ENCODE measurements at places on chromosomes 3 and 15.

- DNase-seq, result no peak
- no peak overlapping the region for H3K27ac ChIP-seq
Measured at GRCh38 chr15:42849836-42850235, 70.7 kb downstream of the TTBK2 start.

DNA sequence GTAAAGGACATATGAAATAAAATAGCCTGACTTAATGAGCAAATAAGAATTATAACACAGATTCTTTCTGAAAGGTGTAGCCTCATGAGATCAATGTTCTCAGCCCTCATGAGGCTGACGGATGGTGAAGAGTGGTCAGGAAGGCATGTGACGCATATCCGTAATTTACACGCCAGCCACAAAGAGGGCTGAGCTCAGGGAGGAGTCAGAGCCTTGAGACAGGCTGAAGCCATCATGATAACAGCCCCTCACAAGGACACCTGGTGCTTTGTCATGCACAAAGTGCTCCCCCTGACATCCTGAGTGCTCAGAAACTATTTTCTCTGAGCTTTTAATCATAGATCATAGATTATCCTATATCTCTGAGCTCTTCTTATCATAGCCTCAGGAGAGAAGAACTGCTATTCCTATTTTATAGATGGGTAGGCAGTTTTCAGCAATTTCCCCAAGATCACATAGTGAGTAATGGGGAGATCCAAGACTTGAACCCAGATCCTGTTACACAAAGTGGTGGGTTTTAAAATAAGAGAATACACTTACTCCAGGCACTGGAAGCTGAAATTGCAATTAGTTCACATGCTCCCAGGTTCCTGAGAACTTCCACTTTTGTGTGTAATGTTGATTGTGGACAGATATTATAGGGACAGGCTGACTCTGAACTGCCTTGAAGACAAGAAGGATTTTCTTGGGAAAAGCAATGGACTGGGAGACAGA lies 267.1 kb downstream of the RPLP1 start:
- peaks cover 88% of the 10 kb centered on the region for H3K4me1 ChIP-seq
- peak overlapping the region; percentile 99 for H3K27ac ChIP-seq
- no peaks in the 10 kb centered on the region for H3K27me3 ChIP-seq
- DNase-seq, result peak; percentile 80

- no peak for DNase-seq
- H3K27ac ChIP-seq, result no peak overlapping the region
- H3K4me1 ChIP-seq, result peaks cover 28% of the 10 kb centered on the region
- H3K27me3 ChIP-seq, result no peaks in the 10 kb centered on the region
- peaks cover 17% of the 10 kb centered on the region for H3K36me3 ChIP-seq
Measured at GRCh38 chr15:42210696-42211095, 2.6 kb upstream of the VPS39 start.

GRCh38 chr15:49883121-49883520 lies 235.9 kb downstream of the ATP8B4 start:
- H3K36me3 ChIP-seq, result no peaks in the 10 kb centered on the region
- H3K4me3 ChIP-seq, result no peak overlapping the region
- no peak overlapping the region for H3K27ac ChIP-seq
- no peaks in the 10 kb centered on the region for H3K27me3 ChIP-seq
- no peak for DNase-seq
- H3K4me1 ChIP-seq, result no peaks in the 10 kb centered on the region

DNA sequence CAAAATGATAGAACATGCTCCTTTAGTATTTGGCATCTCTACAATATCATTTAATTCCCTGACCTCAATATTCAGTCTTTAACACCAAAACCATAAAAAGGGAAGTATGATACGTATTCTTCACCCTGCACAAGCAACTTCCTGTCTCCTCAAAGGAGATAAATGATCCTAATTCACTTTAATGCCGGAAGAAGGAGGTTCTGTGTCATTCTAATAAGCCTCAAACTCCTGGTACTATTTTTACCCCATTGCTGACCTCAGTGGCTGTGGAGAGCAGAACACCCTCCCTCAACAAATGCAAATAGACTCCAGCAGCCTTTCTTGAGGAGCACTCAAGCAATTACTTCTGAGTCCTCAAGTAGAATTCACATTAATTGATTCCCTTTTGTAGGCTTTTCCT lies 173.3 kb downstream of the TMEM108 start:
- no peaks in the 10 kb centered on the region for H3K4me1 ChIP-seq
- H3K27ac ChIP-seq, result no peak overlapping the region
- no peak for DNase-seq
- no peak overlapping the region for H3K4me3 ChIP-seq
- H3K27me3 ChIP-seq, result peaks cover 3% of the 10 kb centered on the region
- H3K36me3 ChIP-seq, result no peaks in the 10 kb centered on the region

DNA sequence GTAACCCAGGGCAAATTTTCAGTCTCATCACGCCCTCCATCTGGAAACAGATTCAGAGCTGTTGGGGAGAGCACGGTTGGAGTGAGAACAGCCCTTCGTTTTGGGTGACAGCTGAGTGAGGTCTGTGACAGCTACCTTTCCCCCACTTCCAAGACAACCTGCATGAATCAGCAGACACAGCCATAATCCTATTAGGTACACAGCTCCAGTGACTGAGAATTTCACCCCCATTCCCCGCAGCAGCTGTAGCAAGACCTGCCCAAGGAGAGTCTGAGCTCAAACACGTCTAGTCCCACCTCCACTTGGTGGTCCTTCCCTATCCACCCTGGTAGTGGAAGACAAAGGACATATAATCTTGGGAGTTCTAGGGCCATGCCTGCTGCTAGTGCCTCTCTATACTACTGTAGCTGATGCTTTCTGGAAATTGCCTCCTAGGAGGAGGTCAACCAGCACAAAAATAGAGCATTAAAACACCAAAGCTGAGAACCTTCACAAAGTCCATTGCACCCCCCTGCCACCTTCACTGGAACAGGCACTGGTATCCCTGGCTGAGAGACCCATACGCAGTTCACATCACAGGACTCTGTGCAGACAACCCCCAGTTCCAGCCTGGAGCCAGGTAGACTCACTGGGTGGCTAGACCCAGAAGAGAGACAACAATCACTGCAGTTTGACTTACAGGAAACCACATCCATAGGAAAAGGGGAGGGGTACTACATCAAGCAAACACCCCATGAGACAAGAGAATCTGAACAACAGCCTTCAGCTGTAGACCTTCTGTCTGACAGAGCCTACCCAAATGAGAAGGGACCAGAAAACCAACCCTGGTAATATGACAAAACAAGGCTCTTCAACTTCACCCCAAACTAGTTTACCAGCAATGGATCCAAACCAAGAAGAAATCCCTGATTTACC lies 448.6 kb upstream of the CBLB start:
- H3K4me3 ChIP-seq, result no peak overlapping the region
- H3K27ac ChIP-seq, result no peak overlapping the region
- H3K36me3 ChIP-seq, result no peaks in the 10 kb centered on the region
- DNase-seq, result no peak
- no peaks in the 10 kb centered on the region for H3K27me3 ChIP-seq
- H3K4me1 ChIP-seq, result peaks cover 17% of the 10 kb centered on the region

- H3K36me3 ChIP-seq, result peaks cover 2% of the 10 kb centered on the region
- DNase-seq, result no peak
- H3K4me3 ChIP-seq, result no peak overlapping the region
- H3K27ac ChIP-seq, result no peak overlapping the region
Measured at GRCh38 chr15:45799508-45799907, 164.7 kb downstream of the SQOR start.

- H3K27me3 ChIP-seq, result no peaks in the 10 kb centered on the region
- no peak for DNase-seq
- peaks cover 16% of the 10 kb centered on the region for H3K4me1 ChIP-seq
- peaks cover 6% of the 10 kb centered on the region for H3K36me3 ChIP-seq
Measured at GRCh38 chr3:49791571-49791970, 5.2 kb upstream of the IP6K1 start.

- no peaks in the 10 kb centered on the region for H3K27me3 ChIP-seq
- H3K4me1 ChIP-seq, result no peaks in the 10 kb centered on the region
- DNase-seq, result no peak
Measured at GRCh38 chr3:23258110-23258509, 55.0 kb downstream of the UBE2E2 start.

DNA sequence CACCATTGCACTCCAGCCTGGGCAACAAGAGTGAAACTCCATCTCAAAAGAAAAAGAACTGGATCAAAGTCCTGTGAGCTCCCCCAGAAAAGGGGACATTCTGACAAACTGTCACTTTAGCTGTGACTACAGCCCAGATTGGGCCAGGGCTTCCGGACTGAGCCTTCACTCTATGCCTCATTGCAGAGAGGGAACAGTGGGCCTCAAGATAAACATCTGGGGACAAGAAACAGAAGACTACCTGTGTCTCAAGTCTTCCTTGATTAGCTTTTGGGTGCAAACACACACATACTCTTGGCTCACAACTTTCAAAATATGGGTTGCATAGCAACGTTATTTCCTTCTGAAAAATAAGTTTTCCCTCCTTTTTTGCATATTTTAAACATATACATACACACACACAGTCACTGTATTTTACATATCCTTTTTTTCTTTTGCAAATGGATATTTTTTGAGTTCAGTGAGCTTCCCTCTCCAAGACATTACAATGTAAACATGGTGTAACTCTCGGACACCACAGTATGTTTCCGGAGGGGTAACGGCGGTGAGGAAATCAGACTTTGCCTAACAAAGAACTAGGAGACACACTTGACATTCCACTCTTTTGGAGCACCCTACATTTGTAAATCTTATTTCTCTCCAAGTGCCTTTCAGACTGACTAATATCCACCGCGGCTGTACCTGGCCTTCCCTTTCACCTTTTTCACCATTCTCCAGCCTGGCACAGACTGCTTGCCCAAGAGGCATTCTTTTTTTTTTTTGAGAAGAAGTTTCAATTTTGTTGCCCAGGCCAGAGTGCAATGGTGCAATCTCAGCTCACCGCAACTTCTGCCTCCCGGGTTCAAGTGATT lies 3.5 kb downstream of the TKT start:
- H3K27me3 ChIP-seq, result no peaks in the 10 kb centered on the region
- DNase-seq, result no peak
- H3K27ac ChIP-seq, result no peak overlapping the region
- H3K36me3 ChIP-seq, result peaks cover 6% of the 10 kb centered on the region
- H3K4me1 ChIP-seq, result peaks cover 48% of the 10 kb centered on the region

GRCh38 chr3:13463618-13464400 lies 16.3 kb upstream of the HDAC11 start:
- peaks cover 5% of the 10 kb centered on the region for H3K4me1 ChIP-seq
- H3K4me3 ChIP-seq, result no peak overlapping the region
- no peaks in the 10 kb centered on the region for H3K36me3 ChIP-seq
- H3K27me3 ChIP-seq, result peaks cover 69% of the 10 kb centered on the region
- H3K27ac ChIP-seq, result no peak overlapping the region

- no peak overlapping the region for H3K27ac ChIP-seq
- no peaks in the 10 kb centered on the region for H3K36me3 ChIP-seq
- DNase-seq, result no peak
- H3K4me1 ChIP-seq, result no peaks in the 10 kb centered on the region
- H3K4me3 ChIP-seq, result no peak overlapping the region
Measured at GRCh38 chr3:73448761-73449301, 175.9 kb downstream of the PDZRN3 start.

- no peaks in the 10 kb centered on the region for H3K27me3 ChIP-seq
- peaks cover 44% of the 10 kb centered on the region for H3K4me1 ChIP-seq
- H3K27ac ChIP-seq, result peak overlapping the region; percentile 92
- peak overlapping the region; percentile 94 for H3K4me3 ChIP-seq
Measured at GRCh38 chr3:184133840-184134745, 1.1 kb upstream of the EIF2B5 start.

DNA sequence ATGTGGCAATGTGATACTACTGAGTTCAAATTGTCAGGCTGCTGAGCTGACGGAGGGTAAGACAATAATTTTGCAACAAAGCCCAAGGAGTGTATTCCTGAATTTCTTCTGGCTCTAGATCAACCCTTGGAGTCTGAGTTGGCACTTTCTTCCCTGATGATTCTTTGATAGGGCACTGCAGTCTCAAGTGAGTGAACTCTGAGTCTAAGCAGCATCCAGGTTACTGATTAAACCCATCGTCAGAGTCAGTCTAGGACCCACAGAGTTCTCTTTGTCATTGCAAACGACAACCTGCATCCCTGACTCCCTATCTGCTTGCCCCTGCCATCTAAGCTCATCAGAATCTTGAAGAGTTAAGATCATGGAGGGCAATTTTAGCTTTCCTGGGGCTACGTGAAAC lies 58.6 kb downstream of the MME start:
- H3K27ac ChIP-seq, result no peak overlapping the region
- H3K4me1 ChIP-seq, result no peaks in the 10 kb centered on the region
- no peak overlapping the region for H3K4me3 ChIP-seq
- H3K36me3 ChIP-seq, result no peaks in the 10 kb centered on the region
- DNase-seq, result no peak

DNA sequence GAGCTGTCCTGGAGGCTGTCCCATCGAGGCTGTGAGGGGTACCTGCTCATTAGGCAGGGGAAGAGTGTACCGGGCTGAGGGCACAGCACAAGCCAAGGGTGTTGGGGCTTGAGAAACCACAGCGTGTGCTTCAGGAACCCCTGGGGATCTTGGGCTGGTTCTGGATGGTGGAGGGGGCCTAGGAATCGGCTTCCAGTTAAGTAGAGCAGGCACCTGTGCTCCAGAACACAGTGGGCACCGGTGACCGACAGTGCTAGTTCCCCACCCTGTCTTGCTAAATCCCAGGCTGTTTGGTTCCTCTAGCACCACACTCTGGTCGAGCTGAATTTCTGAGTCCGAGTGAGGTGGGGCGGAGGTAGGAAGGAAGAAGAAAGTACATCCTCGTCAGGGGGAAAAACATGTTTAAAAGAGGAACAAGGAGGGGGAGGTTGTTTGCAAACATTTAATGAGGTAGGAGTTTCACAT lies 29.1 kb downstream of the SLC6A6 start:
- peak overlapping the region; percentile 100 for H3K27ac ChIP-seq
- H3K36me3 ChIP-seq, result peaks cover 20% of the 10 kb centered on the region
- peak overlapping the region; percentile 75 for H3K4me3 ChIP-seq
- DNase-seq, result peak; percentile 21
- peaks cover 94% of the 10 kb centered on the region for H3K4me1 ChIP-seq

- no peak within 1 kb of the TSS for H3K27ac ChIP-seq
- DNase-seq, result no peak
- peaks cover 6% of the 10 kb centered on the region for H3K4me1 ChIP-seq
- H3K4me3 ChIP-seq, result no peak within 1 kb of the TSS
- H3K27me3 ChIP-seq, result no peaks in the 10 kb centered on the region
- peaks cover 2% of the 10 kb centered on the region for H3K36me3 ChIP-seq
Measured at GRCh38 chr3:114178770-114179368, at the start of gene DRD3. Gene DRD3 (minus strand): TSS chr3:114179052. CDS start chr3:114171992, 7,060 bp downstream.

- H3K4me3 ChIP-seq, result no peak overlapping the region
- DNase-seq, result no peak
- no peaks in the 10 kb centered on the region for H3K27me3 ChIP-seq
- no peaks in the 10 kb centered on the region for H3K36me3 ChIP-seq
Measured at GRCh38 chr3:17111586-17111985, 226.8 kb downstream of the PLCL2 start.

GRCh38 chr3:179234199-179234598 lies 16.7 kb downstream of the KCNMB3 start:
- DNase-seq, result no peak
- peaks cover 43% of the 10 kb centered on the region for H3K36me3 ChIP-seq
- no peak overlapping the region for H3K4me3 ChIP-seq
- no peak overlapping the region for H3K27ac ChIP-seq
- H3K4me1 ChIP-seq, result no peaks in the 10 kb centered on the region
